GM06990 (cell line): ENCODE measurements at places on chromosomes 6 and 20.
A peak's percentile ranks its signal among the peaks of the same experiment; 100 is the strongest.

DNA sequence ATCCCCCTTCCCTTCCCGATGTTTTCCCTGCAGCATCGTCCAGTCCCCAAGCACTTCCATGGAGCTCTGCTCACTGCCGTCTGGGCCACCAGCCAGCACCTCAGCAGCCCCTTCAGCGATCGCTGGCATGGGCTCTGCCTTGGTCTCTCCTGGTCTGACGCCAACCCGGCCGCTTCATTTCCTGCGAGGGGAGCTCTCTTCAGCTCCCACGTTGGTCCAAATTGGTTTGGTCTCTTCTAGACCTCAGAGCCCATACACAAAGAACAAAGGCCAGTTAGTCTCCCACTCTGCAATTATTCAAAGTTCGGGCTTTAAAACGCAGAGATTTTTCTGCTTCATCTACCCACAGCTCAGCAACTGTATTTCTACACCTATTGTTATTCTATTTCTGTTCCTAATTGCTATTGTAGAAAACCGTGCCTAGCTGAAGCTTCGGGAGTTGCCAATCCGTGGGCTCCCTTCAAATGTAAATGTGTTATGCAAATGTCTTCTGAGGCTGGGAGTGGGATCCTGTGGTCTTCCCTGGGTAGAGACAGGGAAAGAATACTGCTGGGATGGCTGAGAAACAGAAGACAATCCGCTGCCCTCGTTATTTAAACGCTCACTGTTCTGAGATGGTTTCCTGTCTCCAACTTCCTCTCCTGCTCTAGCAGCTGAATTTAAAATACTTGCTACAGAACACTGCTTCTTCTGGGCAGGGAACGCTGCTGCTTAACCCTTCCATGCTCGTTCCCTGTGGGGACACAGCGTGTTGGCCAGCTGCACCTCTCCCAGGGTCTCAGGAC, 154.2 kb upstream of the QKI start:
- DNase-seq, result no peak

- DNase-seq, result no peak
Observed at GRCh38 chr6:12173181-12173580, 117.0 kb upstream of the EDN1 start.

DNA sequence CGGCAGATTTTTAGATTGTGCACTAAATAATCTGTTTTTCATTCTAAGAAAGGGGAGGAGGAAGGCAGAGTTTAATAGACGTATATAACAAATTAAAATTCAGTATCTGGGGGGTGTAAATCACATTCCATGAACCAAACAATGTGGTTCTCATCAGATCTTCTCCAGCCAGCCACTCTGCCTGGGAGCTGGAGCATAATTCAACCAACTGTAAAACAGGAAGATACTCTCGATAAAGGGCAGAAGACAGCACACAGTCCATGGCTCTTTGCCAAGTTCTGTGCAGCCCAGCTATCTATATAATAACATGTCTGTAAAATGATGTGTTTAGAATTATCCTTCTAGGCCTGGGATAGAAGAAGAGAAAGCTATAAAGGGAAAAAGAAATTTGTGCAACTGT, 289.9 kb upstream of the ZFP64 start:
- no peak for DNase-seq

DNA sequence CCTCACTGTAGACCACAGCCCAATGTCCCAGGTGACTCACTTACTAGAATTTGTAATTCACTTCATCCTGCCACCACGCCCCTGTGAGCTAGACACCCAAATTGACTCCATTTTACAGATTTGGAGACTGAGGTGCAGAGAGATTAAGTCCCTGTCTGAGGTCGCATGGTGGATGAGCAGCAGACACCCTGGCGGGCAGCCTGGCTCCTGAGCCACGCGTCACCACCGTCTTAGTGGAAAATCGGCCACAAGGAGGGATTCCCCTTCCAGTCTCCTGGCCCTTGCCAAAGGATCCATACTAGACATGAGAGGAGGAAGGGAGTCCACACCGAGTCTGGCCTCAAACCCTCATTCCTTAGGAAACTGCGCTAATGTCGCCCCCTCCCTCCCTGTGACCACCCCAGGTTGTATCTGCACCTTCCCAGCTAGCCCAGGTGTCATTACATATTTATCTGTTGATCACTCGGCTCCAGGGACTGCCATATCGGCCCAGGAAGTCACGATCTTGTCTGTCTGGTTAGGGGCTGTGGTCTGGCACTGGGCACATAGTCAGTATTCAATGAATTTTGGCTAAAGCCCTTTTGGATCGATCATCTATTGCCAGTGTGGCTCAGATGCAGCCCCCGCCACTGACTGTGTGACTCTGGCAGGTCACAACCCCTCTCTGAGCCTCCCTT, 25.7 kb upstream of the PTGIS start:
- DNase-seq, result no peak

DNA sequence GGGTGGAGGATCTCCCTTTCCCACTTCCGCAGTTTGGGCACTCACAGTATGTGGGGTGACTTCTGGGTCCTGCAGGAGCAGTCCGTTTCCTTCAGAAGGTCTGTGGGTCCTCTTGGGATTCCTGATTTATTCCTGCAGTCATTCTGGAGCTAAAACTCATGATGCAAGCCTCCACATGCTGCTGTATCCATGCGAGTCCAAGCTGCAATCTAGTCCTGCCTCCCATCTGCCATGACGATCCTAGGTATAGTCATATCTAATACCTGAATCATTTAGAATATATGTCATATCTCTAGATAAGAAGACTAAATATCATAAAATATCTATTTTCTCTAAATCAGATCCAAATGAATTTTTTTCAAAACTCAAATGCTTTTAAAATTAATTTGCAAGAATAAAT, 103.4 kb upstream of the AHI1 start:
- DNase-seq, result no peak

- DNase-seq, result no peak
Observed at GRCh38 chr20:21901470-21902275, 196.2 kb downstream of the PAX1 start.

DNA sequence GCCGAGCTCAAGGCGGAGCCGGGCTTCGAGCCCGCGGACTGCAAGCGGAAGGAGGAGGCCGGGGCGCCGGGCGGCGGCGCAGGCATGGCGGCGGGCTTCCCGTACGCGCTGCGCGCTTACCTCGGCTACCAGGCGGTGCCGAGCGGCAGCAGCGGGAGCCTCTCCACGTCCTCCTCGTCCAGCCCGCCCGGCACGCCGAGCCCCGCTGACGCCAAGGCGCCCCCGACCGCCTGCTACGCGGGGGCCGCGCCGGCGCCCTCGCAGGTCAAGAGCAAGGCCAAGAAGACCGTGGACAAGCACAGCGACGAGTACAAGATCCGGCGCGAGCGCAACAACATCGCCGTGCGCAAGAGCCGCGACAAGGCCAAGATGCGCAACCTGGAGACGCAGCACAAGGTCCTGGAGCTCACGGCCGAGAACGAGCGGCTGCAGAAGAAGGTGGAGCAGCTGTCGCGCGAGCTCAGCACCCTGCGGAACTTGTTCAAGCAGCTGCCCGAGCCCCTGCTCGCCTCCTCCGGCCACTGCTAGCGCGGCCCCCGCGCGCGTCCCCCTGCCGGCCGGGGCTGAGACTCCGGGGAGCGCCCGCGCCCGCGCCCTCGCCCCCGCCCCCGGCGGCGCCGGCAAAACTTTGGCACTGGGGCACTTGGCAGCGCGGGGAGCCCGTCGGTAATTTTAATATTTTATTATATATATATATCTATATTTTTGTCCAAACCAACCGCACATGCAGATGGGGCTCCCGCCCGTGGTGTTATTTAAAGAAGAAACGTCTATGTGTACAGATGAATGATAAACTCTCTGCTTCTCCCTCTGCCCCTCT, 1.1 kb downstream of the CEBPB start:
- peak; percentile 81 for DNase-seq
